ENCODE measurements at places on chromosomes 11 and 22.

DNA sequence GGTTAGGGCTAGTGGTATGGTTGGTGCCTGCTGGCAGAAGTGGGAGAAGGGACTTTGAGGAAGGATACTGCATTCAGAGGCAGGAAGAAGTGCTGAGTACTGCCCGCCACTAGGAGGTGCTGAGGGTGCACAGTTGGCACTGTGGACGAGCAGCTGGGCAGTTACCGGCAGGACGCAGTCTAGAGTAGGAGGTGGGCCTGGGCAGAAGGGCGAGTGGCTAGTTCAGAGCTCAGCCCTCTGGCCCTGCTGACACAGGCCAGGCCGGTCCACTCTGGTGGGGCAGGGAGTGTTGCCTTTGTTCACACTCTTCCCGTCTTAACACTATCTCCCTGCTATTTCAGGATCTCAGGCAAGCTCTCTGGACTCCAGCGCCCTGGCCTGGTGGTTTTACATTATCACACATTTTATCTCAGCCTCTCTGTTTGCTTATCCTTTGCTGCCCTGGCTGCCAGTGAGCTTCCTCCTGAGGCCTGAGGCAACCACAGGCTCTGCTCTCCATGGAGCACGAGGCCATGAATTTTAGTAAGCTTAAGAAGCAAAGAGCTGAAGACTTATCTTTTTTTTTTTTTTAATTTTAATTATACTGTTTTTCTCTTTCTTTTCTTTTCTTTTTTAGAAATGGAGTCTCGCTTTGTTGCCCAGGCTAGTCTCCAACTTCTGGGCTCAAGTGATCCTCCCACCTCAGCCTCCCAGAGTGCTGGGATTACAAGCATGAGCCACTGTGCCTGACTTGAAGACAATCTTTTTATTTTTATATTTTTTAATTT, 26.9 kb downstream of the SNAP29 start:
- peak; percentile 98 for DNase-seq

- no peak for DNase-seq
Observed at GRCh38 chr11:20105427-20105826, 54.8 kb downstream of the DBX1 start.

DNA sequence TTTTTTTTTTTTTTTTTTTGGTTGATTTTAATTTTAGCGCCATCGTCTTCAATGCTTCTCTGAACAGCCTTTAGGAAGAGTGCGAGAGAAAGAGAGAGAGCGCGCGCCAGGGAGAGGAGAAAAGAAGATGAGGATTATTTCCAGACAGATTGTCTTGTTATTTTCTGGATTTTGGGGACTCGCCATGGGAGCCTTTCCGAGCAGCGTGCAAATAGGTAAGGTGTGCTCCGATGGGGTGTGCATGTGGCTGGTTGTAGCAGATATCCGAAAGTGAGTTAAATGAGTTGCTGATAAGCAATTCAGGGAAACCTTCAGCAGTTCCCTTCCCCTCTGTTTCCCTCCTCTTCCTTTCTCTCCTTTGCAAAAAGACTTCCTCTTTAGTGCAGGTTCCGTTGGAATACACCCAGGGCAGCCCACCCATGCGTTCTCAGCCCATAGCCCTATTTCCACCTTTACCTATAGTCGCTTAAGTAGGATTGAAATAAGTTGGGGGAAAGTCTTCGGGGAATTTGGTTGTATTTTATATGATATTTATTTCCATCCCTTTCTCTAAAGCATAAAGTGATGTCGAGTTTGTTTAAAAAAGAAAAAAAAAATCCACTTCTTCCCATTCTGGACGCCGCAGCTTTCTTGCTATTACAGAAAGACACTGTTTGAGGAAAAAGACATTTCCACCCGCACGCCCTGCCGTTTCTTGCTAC, 1.1 kb downstream of the GRIA4 start:
- no peak for DNase-seq

- no peak for DNase-seq
Observed at GRCh38 chr11:46951864-46952263, 15.3 kb downstream of the CSTPP1 start.

- no peak for DNase-seq
Observed at GRCh38 chr11:102971766-102972165, 16.2 kb upstream of the MMP13 start.

DNA sequence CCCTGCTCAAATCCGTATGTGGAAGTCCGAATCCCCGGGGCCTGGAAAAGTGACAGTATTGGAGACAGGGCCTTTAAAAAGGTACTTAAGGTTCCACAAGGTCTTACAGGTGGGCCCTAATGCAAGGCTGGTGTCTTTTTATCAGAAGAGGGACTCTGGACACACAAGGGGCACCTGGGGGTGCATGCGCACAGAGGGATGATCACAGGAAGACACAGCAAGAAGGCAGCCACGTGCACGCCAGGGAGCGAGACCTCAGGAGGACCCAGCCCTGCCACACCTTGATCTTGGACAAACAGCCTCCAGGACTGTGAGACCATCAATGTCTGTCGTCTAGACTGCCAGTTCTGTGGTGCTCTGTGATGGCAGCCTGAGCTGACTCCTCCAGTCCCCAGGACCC, 96.5 kb downstream of the SHANK2 start:
- no peak for DNase-seq

DNA sequence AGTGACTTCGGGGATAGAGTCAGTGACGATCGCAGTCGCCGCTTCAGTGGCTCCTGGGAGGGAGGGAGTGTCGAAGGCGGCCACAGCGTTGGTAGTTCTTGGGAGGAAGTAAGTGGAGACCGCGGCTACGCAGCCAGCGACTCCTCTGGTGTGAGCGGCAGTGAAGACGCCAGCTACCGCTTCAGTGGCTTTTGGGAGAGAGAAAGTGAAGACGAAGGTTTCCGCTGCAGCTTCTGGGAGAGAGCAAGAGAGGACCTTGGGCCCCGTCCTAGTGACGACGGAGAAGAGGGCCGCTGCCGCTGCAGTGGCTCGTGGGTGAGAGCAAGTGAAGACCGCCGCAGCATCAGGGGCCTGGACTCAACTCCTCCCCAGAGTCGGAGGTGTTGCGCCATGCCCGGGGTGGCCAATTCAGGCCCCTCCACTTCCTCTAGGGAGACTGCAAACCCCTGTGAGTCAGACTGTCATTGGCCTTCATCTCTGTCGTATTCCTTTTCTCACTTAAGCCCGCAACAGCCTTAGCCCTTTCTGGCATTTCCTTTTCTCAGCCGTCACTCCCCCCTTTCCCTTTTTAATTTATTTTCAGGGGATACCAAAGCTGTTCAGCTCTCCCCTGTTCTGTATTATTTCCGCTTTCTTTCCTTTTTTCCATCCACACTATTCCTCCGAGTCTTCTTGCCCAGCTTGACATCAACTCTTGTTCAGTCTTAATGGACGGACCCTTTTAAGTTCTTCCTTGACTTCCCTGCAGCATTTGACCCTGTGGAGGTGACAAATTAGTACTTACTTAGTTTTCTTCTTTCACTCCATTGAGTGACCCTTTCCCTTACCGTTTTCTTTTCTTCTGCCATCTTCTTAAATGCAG, 1.0 kb downstream of the ANKRD42 start:
- peak; percentile 82 for DNase-seq

DNA sequence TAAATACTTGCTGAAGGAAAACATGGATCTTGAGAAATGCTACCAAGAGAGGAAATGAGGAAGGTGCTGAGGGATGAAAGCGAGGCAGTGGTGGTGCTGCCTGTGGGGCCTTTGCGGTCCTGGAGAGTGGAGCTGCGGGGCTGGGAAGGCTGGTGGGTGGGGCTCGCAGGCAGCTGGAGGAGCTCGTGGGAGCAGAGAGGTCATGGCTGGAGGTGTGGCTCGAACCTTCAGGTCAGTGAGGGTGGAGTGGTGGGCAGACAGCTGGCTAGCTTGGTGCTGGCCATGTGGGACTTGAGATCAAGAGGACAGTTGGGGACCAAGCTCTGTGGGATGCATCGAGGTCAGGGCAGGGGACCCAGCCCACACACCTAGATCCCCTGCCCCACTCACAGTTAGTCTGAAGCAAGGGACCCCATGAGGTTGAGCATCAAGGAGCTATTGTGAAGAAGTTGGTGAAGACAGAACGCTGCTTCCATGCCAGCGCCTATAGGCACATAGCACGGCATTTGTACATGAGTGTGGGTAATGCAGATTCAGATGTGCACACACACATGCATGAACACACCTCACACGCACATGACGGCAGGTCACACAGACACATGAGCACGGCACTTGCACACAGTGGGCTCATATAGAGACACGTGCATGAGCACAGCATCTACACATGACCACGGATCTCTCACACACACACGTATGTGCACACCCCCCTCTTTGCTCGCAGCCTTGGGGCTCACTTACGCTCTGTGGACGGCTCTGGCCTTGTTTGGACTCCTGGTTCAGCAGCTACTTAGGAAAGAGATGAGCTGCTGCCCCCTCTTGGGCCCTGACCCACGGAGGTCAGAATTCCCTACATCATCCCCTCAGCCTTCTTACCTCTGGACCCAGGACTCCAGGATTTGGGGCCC, 30.4 kb downstream of the SHANK3 start:
- no peak for DNase-seq

- no peak for DNase-seq
Observed at GRCh38 chr11:42812960-42813359, 498.8 kb upstream of the API5 start.

DNA sequence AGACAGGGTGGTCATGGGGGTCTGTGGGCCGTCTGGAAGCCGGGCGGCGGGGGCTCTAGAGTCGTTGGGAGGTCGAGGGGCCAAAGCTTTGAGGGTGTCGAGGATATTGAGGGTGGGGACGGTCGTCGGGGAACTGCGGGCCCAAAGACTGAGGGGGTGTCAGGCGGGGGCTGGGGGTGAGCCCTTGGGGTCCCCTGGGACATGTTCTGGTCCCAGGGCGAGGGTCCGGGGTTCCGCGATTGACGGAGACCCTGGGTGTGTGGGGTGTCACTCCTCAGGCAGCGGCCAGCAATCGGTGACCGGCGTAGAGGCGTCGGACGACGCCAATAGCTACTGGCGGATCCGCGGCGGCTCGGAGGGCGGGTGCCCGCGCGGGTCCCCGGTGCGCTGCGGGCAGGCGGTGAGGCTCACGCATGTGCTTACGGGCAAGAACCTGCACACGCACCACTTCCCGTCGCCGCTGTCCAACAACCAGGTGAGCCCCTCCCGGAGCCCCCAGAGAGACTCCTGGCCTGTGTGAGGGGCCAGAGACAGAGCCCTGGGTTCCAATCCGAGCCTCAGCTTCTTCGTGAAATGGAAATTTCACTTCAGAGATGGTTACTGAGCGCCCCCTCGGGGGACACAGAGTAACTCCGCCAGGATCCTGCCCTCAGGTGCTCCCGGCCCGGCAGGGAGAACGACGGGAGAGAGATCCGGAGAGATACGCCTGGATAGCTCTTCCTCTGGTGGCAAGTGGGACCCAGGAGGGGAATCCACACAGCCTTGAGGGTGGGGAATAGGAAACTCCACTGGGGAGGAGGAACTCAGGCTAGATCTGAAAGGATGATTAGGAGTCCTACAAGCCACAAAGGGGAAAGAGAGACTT, 714 bp downstream of the SDF2L1 start:
- peak; percentile 88 for DNase-seq

GRCh38 chr22:42892156-42892555, 35.1 kb upstream of the ARFGAP3 start:
- DNase-seq = no peak

DNA sequence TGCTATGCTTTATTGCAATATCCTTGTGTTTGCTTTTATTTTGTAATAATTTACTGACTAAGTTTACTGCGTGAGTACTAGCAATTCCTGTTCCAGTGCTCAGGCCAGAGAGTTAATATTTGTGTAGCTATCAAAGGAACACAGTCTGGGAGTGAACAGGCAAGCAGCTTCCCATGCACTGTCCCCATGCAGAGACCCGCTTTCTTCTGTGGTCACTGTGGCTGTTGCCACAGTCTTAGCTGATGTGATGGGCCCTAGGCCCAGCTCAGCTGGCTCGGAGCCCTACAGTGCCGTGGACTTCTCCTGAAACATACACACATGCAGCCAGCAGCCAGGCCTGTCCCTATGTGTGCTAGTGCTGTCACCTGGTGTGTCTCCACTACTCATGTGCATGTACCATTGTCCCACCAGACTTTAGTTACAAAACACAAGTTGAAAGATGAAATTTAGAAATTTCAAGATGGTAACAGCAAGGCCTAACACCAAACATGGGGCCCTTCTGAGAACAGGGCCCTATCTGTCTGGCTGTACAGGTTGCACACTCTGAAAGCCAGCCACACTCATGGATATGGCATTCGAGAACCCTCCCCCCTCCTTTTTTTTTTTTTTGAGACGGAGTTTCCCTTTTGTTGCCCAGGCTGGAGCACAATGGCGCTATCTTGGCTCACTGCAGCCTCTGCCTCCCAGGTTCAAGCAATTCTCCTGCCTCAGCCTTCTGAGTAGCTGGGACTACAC, 12.3 kb upstream of the SCUBE2 start:
- DNase-seq = no peak

Measured in islet precursor cell (in vitro differentiated cells).